NCI-H1436 treated with DMSO at 0.1 percent for 48 hours (cell line): ENCODE measurements at places on chromosomes 1 and 21.

DNA sequence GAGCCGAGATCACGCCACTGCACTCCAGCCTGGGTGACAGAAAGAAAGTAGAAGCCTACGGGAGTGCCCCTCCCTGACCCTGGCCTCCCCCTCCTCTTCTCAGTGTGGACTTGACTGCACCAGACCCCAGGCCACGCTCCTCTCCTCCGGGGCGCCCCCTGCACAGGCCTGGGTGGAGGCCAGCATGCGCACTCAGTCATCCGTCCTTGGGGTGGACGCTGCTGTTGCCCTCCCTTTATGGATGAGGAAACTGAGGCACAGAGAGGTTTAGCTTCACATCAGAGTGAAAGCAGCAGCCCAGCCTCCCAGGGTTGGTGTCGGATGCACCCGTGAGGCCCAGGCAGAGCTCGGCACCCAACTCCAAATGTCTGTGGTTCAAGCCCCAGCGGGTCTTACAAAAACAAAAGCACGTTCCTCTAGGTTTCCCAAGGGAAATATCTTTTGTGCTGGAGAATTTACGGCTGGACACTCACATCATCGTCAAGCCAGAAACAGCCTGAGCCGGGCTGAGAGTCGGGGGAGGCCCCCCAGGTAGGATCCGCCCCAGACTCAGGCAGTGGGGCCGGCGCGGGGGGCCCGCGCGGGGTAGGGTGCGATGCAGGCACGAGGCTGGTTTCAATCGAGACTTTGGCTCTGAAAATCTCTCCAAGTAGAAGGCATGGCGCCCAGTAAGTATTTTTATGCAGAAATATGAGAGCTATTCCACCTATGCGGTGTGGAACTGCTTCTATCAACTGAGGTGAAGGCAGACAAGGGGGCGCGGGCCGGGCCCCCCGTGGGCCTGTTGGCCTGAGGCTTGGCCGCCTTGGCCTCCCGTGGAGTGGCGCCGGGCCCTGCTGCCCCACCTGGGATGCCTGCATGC lies 36.6 kb downstream of the MORN1 start:
- no peak for DNase-seq

- DNase-seq = no peak
Measured at GRCh38 chr1:173914366-173914871, 2.7 kb downstream of the SERPINC1 start.

- no peak for DNase-seq
Measured at GRCh38 chr1:245226203-245226499, 71.4 kb downstream of the KIF26B start.

- DNase-seq = no peak
Measured at GRCh38 chr1:95284420-95284819, 50.4 kb downstream of the RWDD3 start.

GRCh38 chr21:21007606-21008005 lies 9.4 kb downstream of the NCAM2 start:
- DNase-seq = no peak

DNA sequence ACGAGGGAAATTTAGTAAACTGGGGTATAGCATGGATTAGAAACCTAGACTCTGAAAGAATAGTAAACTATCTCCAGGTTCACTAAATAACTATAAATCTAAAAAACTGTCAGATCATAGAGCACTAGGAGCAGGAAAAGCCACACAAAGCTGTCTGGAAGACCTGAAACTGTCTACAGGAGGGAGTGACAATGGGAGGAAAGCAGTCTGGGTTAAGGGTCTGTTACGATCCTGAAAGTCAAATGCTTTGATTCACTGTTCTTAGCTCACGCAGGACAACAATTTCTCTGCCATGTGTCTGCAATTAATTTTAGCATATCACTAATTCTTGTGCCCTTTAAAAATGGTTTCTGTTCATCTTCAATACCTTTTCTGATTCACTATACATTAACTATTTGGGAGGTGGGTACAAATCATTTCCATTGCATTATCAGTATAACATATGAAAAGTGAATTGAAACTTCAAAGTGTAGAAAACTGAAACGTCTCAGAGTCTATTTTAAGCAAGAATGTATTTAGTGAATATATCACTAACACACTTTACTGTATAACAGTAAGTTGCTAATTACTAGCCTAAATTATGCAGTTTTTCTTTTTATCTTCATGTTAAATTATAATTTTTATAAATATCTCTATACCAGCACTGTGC lies 18.4 kb downstream of the CEP170 start:
- DNase-seq = no peak

DNA sequence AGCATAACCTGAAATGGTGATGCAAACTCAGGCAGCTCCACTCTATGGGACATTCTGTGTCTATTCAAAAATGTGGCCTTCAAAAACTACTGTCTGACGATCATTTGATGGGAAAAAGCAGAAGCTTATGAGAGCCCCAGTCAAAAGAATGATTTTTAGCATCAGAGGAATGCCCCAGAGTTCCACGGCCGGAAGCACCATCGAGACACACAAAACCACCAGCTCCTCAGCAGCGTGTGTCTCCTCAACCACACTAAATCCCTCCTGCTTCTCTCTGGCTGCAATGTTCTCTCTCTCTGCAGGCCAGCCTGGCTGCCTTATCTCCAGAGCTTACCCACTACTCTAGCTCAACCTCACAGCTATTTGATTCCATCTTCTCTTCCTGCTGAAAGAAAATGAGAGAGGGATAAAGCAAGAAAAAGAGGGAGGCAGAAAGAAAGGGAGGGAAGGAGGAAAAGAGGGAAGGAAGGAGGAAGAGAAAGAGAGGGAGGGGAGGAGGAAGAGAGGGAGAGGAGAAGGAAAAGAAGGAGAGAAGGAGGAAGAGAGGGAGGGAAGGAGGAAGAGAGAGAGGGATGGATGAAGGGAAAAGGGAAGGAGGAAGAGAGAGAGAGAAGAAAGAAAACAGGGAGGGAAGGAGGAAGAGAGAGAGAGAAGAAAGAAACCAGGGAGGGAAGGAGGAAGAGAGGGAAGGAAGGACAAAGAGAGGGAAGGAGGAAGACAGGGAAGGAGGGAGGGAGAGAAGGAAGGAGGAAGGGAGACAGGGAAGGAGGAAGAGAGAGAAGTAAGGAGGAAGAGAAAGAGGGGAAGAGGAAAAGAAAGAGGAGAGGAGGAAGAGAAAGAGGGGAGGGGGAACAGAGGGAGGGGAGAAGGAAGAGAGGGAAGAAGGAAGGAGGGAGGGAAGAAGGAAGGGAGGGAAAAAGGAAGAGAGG lies 33.5 kb upstream of the LAPTM5 start:
- DNase-seq = no peak

DNA sequence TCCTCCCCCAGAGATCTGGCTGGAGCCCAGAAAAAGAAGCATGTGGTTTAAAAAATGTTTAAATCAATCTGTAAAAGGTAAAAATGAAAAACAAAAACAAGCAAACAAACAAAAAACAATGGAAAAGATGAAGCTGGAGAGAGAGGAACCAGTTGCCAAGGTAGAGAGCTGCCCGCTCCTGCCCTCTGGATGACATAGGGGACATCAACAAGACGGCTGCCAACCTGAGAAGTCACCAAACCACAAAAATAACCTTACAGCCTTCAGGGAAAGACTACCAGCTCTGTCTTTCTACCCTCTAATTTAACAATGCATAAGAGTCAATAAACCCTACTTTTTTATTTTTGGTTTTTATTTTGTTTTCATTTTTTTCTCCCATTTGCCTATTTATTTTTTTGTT lies 8.5 kb upstream of the IPO9 start:
- DNase-seq = no peak

DNA sequence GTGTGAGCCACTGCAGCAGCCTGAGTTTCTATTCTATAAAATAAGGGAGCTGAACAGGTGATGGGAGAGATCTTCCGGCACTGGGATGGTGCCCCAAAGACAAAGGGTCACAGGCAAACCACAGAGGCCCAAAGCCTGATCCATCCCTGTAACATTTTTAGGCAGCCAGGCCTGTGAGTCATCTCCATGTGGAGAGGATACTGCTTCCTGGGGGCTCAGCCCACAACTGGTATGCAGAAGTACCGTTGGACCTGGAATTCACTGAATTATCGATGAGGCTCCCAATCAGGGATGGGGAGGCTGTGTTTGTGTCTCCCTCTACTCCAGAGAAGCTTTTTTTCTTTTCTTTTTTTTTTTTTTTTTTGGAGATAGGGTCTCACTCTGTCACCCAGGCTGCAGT lies 48.8 kb upstream of the WASF2 start:
- DNase-seq = no peak

- DNase-seq = no peak
Measured at GRCh38 chr1:19057182-19057779, 100.8 kb upstream of the IFFO2 start.

- DNase-seq = no peak
Measured at GRCh38 chr1:194717334-194717733, 1530.9 kb upstream of the B3GALT2 start.
